Erythroblast (primary cell): ENCODE measurements at places on chromosomes 3 and 15.

DNA sequence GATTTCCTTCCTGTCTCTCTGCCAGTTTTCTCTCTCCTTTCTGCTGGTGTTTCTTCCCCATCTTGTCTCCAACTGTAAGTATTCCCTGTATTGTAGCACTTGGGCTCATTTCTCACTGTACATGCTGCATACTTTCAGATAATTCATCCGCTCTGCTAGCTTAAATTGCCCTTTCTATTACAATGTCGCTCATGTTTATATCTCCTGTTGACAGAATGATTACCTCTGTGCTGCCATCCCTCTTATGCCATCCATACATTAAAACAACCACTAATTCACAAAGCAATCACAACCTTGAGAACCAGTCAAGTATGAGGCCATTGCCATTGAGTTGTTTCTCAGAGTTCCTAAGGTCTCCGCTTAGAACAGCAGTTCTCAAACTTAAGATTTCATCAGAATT is 107.5 kb upstream of the SOX2 start:
- no peak for DNase-seq

- DNase-seq: no peak
Measured at GRCh38 chr3:123869165-123869564, 15.0 kb downstream of the MYLK start.

DNA sequence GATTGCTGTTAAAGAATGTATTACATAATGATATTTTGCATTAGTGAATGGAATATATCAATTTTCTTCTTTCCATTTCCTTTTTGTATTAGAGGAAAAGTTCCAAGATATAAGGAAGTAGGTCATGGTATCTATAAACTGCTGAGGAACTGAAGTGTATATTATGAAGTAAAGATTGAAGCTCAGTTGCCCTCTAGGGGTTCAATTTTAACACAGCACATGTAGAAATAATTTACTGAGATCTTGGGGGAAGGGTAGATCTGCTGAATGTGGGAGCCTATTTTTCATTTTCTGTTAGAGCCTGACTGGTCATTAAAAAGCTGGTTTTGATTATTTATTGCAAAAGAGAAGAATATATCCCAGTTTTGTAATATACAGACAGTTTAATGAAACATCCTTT is 45.2 kb downstream of the CMC1 start:
- peak; percentile 7 for DNase-seq

DNA sequence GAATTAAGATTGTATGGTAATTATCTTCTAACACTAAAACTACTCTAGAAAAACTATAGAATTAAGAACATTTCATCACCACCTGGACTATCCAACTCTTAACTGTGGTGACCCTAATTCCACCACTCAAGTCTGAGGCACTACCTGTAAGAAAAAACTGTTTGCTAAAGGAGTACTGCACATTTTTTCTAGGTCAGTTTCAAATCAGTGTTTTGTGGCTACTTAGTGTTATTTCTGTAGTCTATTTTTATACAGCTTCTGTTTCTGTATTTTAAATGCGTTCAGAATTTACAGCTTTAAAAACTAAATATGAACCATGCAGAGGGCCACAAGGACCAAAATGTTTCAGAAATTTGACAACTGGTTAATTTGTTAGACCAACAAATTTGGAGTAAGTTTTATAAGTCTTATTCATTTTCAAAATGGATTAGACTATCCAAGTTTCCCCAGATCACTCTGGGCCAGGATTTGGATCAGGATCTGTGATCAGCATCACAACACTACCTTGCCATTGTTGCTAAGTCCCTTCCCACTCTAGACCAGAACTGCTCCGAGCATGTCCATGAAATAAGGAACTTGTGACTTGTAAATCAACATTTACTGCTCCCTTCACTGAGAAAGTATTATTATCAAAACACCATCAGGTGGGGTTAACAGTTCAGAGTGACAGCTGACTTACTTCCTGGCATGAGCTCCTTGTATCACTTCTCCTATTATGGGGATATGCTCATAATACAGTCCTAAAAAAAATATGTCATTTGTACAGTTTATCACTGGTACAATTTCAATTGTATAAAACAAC is 8.6 kb downstream of the GLT8D1 start:
- DNase-seq: no peak

DNA sequence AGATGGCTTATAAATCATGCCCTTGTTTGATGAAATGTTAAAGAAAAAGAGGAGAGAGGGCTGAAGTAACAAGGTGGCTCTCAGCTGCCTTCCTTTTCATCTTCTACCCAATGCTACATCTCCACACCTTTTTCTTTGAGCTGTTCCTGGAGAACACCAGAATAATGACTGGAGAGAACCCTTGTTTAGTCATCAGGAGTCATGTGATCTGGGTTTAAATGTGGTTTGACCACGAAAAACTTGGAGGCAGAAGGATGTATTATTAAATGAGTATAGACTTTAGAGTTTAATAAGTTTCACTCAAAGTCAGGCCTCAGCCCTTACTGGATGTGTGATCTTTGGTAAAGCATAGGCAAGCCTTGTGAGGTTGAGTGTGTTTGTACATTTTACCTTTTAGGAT is 230.3 kb upstream of the TBL1XR1 start:
- DNase-seq: no peak

DNA sequence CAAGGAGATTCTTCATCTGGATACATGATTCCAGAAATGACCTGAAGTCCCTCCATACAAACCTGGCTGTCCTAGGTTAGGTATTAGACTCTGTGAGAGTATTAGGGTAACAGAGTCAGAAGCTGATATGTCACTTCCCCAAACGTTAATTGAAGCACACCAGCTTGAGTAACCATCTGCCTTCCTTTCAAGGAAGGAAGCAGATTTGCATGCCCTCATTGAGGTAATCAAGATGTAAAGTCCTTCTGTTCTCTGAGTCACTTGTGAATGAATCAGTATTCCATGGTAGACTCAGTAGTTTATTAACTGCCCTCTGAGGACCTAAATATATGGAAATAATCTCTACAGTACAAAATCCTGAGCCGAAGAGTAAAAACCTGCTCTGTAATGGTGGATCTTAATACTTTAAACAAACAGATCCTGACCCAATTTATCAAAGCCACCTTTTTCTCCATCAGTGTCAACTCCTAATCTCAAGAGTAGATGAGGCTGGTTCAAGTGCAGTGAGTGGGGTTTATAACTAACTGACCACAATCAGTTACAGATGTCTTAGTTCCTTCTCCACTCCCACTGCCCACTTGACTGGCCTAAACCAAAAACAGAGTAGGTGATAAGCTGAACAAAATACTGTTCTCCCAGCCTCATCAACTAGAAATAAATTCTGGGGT is 246.2 kb upstream of the CHRM5 start:
- DNase-seq: no peak

- no peak for DNase-seq
Measured at GRCh38 chr15:92044203-92044909, 190.8 kb downstream of the SLCO3A1 start.

DNA sequence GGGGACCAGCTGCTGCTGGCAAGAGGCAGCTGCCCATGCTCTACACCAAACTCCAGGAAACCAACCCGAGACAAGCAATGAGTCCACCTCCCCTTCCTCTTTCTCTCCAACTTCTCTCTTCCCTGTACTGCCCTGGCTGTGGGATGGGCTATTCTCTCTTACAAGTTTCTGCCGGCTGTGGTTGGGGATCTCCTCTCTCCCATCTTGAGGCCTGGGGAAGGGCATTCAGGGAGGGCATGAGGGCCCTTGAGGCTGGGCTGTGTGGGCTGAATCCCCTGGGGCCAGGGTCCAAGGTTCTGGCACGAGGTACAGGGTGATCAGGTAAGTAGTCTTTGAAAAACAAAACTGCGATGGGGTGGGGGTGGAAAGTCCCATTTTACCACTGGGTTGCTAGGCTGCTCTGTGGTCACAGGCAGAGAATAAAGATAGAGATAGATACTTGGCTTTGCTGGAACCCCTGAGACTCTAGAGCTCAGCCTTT is 32.3 kb upstream of the CTSH start:
- DNase-seq: no peak

DNA sequence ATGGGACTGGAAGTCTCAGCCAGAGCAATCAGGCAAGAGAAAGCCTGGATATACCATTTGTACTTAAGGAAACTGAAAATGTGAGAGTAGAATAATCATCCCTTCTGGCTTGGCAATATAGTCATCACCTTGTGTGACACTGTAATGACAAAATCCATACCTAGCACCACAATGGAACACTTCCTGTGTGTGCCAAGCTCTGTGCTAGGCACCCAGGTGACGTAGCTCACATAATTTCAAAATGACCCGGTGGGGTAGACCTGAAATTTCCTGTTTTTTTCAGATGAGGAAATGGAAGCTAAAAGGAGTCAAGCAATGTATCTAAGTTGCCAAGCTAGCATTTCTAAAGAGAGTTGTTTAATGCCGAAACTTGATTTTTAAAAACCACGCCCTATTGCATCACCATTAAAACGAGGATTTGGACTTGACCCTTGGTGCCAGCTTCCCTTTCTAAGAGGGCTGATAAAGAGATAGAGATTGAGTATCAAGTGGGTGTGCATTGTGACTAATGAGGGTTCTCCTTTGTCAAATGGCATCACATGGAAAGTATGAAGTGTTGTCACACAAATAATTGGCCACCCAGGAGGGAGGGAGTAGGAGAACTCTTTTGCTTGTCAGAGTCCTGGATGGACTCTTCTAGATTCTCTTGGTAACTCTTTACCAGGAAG is 141.3 kb upstream of the PDZRN3 start:
- no peak for DNase-seq

DNA sequence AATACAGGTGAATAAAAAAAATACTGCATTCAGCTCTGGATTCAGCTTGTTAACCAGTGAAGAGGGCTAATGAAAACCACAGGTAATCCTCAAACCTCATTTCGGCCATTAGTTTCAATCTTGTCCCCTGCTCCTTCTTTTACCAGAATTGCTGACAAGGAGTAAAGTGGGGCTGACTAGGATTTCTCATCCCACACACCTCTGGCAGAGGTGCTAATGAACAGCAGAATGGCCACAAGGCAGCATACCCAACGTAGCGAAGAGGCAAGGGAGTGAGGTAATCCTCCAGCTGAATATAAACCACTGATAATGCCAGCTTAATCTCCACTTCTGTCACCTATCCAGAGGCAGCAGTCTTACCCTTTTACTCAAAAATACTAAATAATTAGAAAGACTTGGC is 248.8 kb upstream of the CDIN1 start:
- DNase-seq: no peak

DNA sequence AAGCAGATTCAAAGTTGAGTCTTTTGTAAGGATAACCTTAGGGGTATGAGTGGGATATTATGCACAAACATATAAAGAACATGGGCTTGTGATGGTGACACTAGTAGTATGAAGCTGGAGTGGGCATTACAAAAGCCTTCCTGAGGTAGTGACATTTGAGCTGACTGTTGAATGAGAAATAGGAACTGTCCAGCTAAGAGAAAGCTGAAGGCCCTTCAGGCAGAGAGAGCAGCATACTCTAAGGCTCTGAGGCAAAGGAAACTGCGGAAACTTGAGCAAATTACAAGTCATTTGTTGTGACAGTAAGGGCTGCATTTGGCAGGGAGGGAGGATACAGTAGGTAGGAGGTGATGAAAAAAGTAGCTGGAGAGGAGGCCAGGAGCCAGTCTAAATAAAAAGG is 190.7 kb upstream of the CD96 start:
- no peak for DNase-seq

DNA sequence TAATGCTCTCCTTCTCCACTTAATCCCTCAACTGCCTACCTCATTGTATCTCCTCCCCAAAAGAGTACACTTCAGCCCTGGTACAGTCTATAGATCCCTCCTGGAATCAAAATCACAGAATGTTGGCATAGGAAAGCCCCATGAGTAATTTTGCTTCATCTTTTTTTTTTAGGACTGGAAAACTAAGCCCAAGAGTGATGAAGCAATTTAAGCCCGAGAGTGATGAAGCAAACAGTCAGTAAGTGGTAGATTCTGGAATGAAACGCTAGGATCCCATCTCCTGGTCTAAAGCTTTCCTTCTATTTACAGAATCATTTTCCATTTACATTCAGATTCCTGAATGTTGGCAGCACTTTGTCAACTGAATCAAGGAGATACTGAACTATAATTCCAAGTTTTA is 29.8 kb upstream of the PLAAT1 start:
- DNase-seq: no peak

DNA sequence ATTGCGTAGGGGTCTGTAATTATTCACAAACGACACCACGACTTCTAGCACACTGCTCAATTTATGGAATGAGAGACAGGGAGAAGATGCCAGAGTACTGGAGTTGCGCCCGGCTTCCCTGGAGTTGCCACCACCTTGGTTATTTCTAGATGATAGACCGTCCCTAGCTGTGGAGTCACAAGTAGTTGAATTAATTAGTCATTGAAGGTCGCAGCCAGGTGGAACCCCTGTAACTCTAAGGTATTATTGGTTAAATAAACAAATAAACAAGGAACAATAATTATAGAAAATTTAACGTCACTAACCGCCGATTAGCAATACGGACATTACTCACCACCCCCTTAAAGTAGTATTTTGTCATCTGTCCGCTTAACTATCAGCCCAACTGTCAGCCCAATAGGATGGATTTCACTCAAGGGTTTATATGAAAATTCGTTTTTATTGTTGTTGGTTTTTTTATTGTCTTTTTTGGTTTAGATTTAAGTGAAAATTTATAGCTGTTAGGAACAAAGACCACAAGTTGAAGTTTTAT is 911 bp upstream of the AZI2 start:
- no peak for DNase-seq

GRCh38 chr3:128806588-128806987 is 72.8 kb upstream of the ACAD9 start:
- DNase-seq: no peak

- no peak for DNase-seq
Measured at GRCh38 chr3:44120721-44121582, 120.7 kb upstream of the TOPAZ1 start.

DNA sequence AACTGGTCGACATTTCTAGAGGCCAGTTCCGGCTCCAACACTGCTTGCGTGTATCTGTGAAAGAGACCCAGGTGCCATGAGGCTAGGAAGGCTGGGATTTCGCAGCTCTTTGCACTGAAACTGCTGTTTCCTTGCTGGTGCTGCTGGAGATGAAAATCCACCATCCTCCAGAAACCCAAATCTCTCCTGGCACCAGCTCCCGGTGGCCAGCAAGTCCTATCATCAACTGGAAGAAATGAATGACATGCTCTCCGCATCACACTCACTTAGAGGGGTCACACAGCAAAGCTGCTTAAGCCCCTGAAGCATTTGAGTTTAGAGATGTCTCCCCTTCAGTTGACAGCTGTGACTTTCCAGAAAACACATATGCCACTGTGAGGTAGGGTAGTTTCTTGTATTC is 471.8 kb upstream of the PROK2 start:
- DNase-seq: no peak

GRCh38 chr15:63672775-63673174 is 75.6 kb downstream of the FBXL22 start:
- no peak for DNase-seq

DNA sequence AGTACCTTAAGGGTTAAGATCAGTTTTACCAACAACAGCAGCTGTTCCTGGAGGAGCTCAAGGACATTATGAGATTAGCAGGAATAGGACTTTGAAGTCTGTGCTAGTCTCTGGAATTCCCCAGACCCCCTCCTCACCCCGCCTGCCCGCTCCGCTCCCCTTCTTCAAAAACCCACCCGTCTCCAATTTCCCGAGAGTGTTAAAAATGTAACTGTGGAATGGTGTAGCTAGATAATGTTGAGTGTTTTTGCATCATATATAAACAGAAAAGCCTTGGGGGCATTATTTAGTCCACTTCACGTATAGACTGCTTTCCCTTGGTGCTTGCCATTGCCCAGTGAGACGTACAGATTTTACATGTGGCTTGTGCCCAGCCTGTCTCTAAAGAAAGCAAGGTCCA is 65.0 kb upstream of the SEMA6D start:
- no peak for DNase-seq
